ENCODE measurements at places on chromosomes 11 and 22. TPM values are rescaled to one million over a fixed set of nuclear protein-coding genes. Genes with fewer than 3 reads are reported as not detected.

The TECTA gene
- 0.12 TPM for total RNA-seq

The TRIM49 gene
- total RNA-seq: not detected

The GUCY1A2 gene
- 0.24 TPM for total RNA-seq

The AIFM3 gene
- total RNA-seq: 0.39 TPM

The C11orf91 gene
- total RNA-seq: not detected

The TSSK2 gene
- total RNA-seq: not detected

The XRRA1 gene
- total RNA-seq: 14.9 TPM

The UBQLNL gene
- not detected for total RNA-seq

DNA sequence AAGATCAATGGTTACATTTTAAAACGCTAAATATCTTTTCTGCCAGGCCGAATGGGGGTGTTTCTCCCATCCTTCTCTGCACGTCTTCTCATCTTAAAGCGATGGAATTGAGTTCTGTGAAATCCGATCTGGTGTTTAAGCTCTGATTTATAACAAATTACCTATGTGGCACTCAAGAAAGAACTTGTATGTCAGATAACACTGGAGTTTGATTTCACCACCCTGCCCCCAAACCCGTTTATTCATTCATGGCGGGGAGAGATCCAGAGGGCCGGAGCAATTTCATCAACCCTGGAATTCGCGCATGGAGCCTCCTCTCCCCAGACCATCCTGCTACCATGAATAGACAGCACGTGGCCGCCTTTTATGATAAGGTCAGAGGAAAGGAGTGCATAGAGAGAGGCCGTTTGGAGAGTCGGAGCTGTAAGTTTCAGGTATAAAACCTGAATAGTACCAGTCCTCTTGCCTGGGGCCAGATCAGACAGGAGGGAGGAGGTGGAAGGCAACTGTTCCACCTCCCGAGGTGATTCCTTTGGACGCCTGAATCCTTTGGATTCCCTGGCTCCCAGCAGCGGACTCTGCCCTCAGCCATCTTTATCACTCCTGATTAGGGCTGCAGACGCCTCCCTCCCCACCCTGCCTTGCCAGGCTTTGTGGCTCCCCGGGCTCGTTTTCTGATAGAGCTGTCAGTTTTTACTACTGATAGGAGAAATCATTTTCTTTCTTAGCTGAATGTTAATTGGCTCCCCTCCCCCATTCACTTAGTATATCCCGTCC, 27.3 kb upstream of the NFAM1 start:
- DNase-seq: no peak

DNA sequence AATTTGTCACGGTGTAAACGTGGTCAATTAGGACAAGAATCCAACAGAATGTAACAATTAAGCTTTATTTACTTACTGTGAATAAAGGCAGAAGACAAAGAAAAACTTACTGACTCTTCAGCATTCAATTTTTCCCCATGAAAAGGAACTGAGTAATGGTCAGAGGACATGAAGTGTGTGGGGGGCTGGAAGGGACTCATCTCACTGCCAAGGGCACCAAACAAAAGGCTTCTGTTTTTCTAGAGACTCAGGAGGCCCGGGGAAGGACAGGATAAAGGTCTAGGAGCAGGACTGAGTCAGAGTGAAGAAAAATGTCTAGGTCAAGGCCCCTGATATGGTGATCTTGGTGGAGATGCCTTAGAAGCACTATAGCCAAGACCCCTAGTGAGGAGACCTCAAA, 564.2 kb upstream of the ANO5 start:
- DNase-seq: no peak

DNA sequence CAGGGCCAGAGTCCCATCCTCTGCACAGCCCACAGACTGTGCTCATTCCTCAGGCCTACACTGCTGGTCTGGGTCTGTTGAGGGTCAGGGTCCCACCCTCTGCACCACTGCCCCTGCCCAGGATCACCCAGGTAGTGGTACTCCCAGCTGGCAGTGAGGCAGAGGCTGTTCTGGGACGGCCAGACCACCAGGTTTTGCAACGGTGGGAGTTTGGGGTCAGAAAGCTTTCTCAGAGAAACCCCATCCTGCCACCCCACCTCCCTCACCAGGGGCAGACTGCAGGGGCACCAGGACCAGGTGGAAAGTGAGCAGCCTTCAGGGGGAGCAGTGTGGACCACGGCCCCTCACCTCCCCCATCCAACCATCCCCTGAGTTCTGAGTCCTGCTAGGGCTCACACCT, 10.8 kb downstream of the NPTXR start:
- DNase-seq: no peak

GRCh38 chr11:119445379-119445778, 22.4 kb upstream of the THY1 start:
- DNase-seq: no peak

DNA sequence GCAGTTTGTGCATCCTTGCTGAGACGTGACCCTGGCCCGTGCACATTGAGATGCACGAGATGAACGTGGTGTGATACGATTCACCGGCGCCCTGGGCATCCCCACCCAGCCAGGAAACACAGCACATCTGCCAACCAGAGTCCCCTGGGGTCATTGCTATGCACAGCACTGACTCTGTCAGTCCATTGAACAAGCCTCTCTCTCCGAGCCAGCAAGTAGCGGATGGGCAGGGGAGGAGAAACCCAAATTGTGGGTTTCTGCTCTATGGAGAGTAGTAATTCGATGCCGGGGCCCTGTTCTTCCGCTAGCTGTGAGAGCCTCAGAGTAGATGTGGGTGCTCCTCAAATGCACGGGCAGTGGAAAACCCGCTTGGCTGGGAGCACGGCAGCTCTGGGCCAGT, 85.1 kb downstream of the ARHGAP8 start:
- no peak for DNase-seq

DNA sequence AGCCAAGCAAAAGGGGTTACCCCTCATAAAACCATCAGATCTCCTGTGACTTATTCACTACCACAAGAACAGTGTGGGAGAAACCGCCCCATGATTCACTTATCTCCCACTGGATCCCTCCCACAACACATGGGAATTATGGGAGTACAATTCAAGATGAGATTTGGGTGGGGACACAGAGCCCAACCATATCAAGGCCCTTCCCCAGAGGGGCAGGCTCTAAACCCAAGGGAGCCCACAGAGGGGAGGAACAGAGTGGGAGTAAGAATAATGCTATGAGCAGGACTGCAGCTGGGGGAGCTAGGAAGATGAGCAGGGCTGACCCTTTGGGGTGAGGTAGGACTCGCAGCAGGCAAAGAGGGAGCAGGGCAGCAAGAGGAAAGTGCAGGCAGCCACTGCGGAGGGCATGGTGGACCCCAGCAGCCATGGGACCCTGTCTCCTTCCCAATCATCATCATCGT, 59.3 kb downstream of the CD82 start:
- peak; percentile 37 for DNase-seq

GRCh38 chr11:109984634-109985289, 108.4 kb upstream of the ZC3H12C start:
- peak; percentile 44 for DNase-seq

DNA sequence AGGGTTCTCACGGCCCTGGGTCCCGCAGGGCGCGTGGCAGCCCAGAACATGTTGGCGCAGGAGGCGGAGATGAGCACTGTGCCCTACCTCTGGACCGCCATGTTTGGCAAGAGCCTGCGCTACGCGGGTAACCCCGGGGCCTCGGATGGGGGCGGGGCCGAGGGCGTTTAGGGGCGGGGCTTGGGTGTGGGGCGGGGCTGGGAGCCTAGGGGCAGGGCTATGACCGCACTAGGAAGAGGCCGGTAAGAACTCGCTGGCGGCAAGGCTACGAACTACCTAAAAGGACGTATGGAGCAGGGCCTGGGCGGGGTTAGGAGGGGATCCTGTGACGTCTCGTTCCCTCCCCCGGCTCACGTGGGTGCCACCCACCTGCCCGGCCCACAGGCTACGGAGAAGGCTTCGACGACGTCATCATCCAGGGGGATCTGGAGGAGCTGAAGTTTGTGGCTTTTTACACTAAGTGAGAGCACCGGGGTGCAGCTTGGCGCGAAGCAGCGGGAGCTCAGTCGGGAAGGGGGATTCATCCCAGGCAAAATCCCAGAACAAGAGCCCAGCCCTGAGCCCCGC, 2.8 kb upstream of the LZTR1 start:
- peak; percentile 40 for DNase-seq

- DNase-seq: no peak
Measured at GRCh38 chr11:78907636-78908035, 333.0 kb upstream of the NARS2 start.

GRCh38 chr11:83540728-83541127, 254.6 kb upstream of the CCDC90B start:
- no peak for DNase-seq
